Stimulated activated naive CD4-positive, alpha-beta T cell (primary cell): ENCODE measurements at places on chromosomes 4 and X.

DNA sequence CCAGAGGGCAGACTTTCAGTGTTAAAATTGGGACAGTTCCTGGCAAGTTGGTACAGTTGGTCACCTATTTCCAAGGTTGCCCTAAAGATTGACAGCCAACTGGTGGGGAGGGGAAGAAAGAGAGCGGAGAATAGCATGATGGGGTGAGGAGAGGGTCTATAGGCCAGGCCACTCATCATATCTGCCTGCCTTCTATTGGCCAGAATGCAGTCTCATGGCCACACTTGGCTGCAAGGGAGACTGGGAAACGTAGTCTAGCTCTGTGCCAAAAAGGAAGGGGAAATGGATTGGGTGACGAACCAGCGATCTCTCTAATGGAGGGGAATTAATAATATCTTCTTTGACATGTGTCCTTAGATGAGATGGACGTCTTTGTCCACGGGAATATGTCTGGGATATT, 197.4 kb upstream of the ATP6AP2 start:
- no peak for DNase-seq

DNA sequence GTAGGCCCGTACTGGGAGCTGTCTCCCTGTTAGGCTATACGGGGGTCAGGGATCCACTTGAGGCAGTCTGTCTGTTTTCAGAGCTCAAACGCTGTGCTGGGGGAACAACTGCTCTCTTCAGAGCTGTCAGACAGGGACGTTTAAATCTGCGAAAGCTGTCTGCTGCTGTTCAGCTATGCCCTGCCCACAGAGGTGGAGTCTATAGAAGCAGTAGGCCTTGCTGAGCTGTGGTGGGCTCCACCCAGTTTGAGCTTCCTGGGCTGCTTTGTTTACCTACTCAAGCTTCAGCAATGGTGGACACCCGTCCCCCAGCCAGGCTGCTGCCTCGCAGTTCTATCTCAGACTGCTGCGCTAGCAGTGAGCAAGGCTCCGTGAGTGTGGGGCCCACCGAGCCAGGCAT, 27.3 kb upstream of the PHEX start:
- DNase-seq, result no peak

GRCh38 chr4:105551965-105552746, at the start of gene ARHGEF38:
Gene ARHGEF38, plus strand, starts transcription at chr4:105552620. Its CDS starts 146 bp downstream, at chr4:105552766.
- no peak for DNase-seq

- no peak for DNase-seq
Observed at GRCh38 chr4:156946516-156947424, 24.8 kb downstream of the PDGFC start.

DNA sequence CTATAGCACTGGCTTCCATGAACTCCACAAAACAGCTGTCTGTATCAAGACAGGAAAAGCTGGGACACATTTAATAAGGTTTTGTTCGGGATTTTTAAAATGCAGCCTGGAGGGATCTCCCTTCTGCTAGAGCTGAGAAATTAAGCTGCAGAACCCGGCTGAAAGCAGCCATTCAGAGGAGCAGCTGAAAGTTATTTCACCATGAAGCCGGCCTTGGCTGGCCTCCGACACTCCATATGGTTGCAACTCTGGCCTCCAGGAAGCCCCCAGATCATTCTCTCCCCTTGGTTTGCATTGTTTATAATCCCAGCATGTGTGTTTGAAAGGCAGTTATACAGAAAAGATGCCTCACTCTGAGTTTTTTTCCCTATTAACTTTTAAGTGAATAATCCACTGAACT, 239.4 kb downstream of the SPATA18 start:
- DNase-seq, result no peak

DNA sequence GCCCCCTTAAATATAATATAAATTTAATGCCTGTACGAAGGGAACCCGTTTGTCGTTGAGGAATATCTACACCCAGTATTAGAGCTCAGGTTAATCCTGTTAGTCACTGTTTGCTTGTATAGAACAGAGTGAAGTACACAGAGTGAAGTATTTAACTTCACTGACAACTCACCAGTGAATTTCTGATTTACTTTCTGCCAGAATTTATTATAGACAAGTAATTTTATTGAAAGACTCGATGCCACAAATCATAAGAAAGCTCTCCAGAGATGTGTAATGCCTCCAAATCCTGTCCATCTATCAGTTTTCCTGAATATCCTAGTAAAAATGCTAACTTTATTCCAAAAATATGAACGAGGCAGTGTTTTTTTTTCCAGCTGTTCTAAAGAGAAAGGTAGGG, 1.6 kb downstream of the GAB1 start:
- no peak for DNase-seq

- no peak for DNase-seq
Observed at GRCh38 chr4:7625071-7625470, 190.3 kb upstream of the PSAPL1 start.

DNA sequence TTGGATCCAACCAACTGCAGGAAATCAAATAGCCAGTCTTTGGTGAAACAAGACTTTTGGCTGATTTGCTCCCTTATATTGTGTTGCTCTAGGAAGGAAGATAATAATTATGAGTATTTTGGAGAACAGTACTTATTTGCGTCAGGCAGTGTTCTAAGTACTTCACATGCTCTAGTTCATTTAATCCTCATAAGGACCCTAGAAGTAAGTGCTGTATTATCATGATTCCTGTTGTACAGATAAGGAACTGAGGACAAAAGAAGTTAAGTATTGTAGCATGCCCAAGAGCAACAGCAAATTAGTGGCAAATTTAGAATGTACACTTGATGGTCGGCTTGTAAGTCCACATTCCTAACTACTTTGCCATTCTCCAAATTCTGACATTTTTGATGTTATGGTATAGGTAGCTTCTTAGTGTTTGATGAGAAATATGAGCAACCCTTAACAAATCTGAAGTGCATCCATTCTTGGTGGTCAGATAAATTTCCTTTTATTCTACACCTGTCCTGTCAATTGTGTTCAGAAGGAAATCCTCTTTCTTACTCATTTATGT, 72.0 kb downstream of the SPRY1 start:
- DNase-seq, result no peak

GRCh38 chr4:3658530-3658913, 107.7 kb upstream of the ADRA2C start:
- no peak for DNase-seq

- no peak for DNase-seq
Observed at GRCh38 chrX:68490644-68491043, 8.2 kb upstream of the YIPF6 start.

DNA sequence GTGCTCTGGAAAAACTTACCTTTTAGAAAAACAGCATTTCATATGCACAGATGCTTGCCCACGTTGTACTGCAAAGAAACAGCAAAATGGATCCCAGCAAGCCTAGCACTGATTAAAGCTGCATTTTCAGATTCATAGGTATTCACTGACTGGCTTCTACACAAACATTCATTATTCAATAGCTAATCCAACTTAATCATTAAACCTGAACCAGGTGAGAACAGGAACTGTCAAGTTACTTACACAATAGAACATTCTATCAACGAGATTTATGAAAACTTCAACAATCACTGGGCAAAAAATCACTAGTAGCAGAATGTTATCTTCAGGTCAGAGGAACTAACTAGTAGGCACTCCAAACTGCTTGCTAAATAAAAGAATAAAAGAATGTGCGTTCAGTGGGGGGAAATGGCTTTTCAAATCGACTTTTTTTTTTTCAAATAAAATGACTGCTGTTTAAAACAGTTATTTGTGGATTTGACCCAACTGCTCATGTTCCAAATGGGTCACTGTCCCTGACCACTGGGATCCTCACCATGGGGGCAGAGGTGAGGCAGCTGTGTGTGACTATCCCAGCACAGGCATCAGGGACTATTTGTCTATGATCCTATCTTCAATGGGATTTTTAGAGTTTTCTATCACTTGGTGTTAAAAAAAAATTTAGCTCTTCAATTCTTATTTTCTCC, 42.3 kb downstream of the STX18 start:
- no peak for DNase-seq

DNA sequence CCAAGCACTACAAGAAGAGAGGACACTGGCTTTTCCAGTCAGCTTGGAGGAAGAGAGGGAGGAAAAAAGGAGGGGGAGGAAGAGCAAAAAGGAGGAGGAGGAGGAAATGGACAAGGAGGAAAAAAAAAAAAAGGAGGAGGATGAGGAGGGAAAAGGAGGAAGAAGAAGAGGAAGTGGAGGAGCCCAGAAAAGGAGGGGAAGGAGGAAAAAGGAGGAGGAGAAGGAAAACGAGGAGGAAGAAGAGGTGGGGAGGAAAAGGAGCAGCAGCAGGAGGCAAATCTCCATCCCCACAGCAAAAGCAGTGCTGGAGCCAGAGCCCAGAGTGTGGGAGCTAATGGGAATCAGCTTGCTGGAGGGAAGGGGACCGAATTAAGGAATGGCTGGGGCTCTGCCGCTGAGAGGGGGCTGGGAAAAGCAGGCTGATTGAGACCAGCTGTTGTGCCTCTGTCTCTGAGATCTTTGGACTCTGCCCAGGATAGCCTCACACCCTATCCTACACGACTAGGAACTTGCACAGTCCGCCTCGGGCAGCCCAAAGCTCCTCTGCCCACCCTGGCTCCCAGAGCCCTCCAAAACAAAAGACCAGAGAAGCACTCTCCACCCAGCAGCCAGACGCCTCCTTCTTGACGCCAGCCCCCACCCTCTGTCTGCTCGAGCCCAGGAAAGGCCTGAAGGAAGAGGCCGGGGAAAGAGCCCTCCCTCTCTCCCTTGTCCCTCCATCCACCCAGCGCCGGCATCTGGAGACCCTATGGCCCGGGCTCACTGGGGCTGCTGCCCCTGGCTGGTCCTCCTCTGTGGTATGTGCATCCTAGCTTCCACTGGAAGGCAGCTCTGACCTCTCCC, at the start of gene XPNPEP2:
XPNPEP2 (plus strand) TSS at position 514 of the 843 bp plus-strand sequence; CDS start at position 749, 235 bp downstream.
- no peak for DNase-seq

- DNase-seq, result no peak
Observed at GRCh38 chr4:147078875-147079658, 133.4 kb upstream of the TTC29 start.

GRCh38 chrX:121496966-121497365, 449.6 kb downstream of the GLUD2 start:
- DNase-seq, result no peak

GRCh38 chr4:187415231-187415630, 580.3 kb upstream of the ZFP42 start:
- no peak for DNase-seq

GRCh38 chr4:95761871-95762270, 78.0 kb upstream of the PDHA2 start:
- DNase-seq, result no peak

DNA sequence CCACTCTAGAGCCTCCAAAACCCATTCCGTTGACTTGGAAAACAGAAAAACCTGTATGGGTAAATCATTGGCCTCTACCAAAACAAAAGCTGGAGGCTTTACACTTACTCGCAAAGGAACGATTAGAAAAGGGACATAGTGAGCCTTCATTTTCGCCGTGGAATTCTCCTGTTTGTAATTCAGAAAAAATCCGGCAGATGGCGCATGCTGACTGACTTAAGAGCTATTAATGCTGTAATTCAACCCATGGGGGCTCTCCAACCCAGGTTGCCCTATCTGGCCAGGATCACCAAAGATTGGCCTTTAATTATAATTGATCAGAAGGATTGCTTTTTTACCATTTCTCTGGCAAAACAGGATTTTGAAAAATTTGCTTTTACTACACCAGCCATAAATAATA, 60.8 kb downstream of the ZNF732 start:
- DNase-seq, result peak; percentile 51

- DNase-seq, result no peak
Observed at GRCh38 chrX:155870958-155871357, 10.2 kb upstream of the VAMP7 start.

GRCh38 chr4:1959104-1959384, 49.7 kb downstream of the NELFA start:
- no peak for DNase-seq

- DNase-seq, result no peak
Observed at GRCh38 chr4:29326816-29327215, 1393.4 kb upstream of the PCDH7 start.

GRCh38 chr4:89658701-89659024, 178.3 kb downstream of the SNCA start:
- no peak for DNase-seq

GRCh38 chr4:125522992-125523391, 208.2 kb downstream of the FAT4 start:
- DNase-seq, result no peak

GRCh38 chrX:104972737-104973136, 247.8 kb downstream of the TEX13A start:
- no peak for DNase-seq

GRCh38 chr4:163662768-163663167, 168.3 kb downstream of the TMA16 start:
- DNase-seq, result no peak

GRCh38 chrX:45803383-45803921, 602.8 kb upstream of the DIPK2B start:
- DNase-seq, result no peak

GRCh38 chrX:17842769-17843525, 18.2 kb downstream of the RAI2 start:
- DNase-seq, result no peak

GRCh38 chr4:85724791-85725563, 250.0 kb downstream of the ARHGAP24 start:
- DNase-seq, result no peak

DNA sequence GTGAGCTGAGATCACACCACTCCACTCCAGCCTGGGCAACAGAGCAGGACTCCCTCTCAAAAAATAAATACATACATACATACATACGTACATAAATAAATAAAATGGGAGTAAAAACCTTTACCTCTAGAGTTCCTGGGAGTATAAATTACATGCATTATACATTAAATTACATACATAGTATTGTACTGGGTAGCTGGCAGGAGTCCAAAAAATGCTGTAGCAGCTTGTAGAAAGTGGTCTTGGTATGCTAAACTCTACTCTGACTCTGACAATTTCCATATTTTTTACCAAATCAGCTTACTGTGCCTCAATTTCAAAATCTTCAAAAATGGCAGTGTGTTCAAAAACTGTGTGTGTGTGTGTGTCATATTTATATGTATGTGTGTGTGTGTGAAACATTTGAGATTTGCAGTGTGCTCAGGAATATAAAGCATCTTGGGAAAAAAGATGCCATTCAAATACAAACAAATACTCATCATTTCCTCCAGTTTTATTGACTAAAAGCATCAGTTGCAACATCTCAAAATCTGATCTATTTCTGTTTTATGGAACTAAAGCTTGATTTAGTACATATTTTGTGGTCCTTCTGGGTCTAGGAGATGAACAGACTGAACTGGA, 171.7 kb downstream of the SHROOM3 start:
- DNase-seq, result no peak

DNA sequence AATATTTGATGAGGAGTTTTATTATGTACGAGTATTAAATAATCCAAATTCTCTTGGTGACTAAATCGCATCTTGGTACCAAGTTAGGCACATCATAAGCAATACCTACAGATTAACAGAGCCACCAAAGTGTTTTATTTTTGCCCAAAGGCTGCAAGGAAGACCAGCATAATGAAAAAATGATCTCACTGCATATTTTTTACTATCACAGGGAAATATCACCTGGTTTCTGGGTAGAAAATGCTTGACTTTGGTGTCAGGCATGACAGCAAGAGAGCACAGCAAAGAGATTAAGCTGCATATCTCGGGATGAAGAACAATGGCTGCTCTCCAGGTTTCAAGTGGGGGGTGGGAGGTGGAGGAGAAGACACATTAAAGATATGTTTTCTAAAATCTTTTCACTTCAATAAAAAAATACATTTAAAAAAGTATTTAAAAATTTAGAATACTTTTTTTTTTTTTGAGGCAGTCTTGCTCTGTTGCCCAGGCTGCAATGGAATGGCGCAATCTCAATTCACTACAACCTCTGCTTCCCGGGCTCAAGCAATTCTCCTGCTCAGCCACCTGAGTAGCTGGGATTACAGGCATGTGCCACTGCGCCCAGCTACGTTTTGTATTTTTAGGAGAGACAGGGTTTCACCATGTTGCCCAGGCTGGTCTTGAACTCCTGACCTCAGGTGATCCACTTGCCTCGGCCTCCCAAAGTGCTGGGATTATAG, 86.1 kb downstream of the FRYL start:
- no peak for DNase-seq
